ENCODE measurements at places on chromosomes 12 and 14. TPM values are rescaled to one million over a fixed set of nuclear protein-coding genes. Genes with fewer than 3 reads are reported as not detected.

- H3K4me3 ChIP-seq: no peak overlapping the region
- no peaks in the 10 kb centered on the region for H3K4me1 ChIP-seq
- no peaks in the 10 kb centered on the region for H3K27me3 ChIP-seq
- H3K27ac ChIP-seq: no peak overlapping the region
- H3K36me3 ChIP-seq: no peaks in the 10 kb centered on the region
- DNase-seq: no peak
Measured at GRCh38 chr12:99332936-99333591, 314.5 kb upstream of the GARIN6 start.

DNA sequence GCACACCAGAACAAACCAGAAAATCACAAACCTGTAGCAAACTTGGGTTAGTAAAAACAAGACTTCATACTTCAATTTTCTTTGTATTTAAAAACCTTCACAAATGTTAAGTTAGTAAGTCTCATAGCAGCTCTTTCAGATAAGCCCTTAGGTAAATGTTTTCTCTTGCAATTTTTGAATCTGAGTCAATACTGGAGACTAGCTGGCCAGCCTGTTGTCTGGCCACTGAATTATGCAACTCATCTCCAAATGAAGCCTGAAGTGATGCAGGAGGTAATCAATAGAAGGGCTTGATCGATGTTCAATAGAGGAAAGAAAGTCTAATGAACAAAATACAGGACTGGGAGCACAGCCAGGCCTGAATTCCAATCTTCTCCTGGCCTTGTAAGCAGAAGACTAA is 465.2 kb downstream of the LRIG3 start:
- no peaks in the 10 kb centered on the region for H3K4me1 ChIP-seq
- H3K27me3 ChIP-seq: no peaks in the 10 kb centered on the region
- H3K27ac ChIP-seq: no peak overlapping the region
- H3K4me3 ChIP-seq: no peak overlapping the region

DNA sequence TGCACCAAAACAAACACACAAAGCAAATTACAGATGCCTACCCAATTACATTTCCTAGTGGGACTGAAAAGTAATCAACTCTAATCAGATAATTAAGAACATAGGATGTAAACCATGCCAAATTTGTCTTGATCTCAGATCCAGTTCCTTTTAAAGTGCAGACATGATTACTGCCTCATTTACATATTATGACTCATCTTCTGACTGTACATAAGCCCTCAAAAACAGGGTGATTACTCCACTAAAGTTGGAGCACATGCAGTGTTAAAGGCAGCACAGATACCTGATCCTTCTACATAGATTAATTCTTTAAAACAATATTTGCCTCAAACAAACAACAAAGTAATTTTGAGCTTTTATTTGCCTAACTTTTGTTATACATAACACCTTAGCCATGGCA is 337.2 kb downstream of the RPS29 start:
- H3K4me1 ChIP-seq: no peaks in the 10 kb centered on the region
- no peaks in the 10 kb centered on the region for H3K27me3 ChIP-seq
- no peak for DNase-seq

- no peaks in the 10 kb centered on the region for H3K27me3 ChIP-seq
- H3K4me1 ChIP-seq: no peaks in the 10 kb centered on the region
- H3K27ac ChIP-seq: no peak overlapping the region
- no peak for DNase-seq
- H3K36me3 ChIP-seq: peaks cover 30% of the 10 kb centered on the region
Measured at GRCh38 chr14:30588873-30589272, 29.9 kb downstream of the G2E3 start.

DNA sequence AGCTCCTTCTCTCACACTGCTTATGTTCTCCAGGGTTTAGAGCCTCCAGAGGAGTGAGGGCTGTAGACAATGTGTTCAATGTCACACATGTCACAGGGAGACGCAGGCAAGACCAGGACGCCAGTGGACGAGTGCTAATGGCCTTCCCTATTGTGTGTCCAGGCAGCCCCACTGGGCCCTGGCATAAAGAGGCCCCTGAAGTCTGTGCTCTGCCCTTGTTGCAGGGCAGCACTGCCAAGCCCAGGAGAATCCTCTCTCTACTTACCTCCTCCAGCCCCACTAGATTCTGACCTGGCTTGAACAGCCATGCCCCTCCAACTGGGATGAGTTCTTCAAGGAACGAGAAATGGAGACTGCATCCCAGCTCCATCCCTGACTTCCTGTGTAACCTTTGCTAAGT is 24.8 kb upstream of the TMEM106C start:
- H3K27me3 ChIP-seq: peaks cover 13% of the 10 kb centered on the region
- H3K4me1 ChIP-seq: peaks cover 32% of the 10 kb centered on the region
- no peak for DNase-seq
- no peak overlapping the region for H3K27ac ChIP-seq
- H3K4me3 ChIP-seq: no peak overlapping the region

GRCh38 chr12:105935106-105935505 is 203.6 kb downstream of the NUAK1 start:
- H3K27me3 ChIP-seq: no peaks in the 10 kb centered on the region
- DNase-seq: no peak

DNA sequence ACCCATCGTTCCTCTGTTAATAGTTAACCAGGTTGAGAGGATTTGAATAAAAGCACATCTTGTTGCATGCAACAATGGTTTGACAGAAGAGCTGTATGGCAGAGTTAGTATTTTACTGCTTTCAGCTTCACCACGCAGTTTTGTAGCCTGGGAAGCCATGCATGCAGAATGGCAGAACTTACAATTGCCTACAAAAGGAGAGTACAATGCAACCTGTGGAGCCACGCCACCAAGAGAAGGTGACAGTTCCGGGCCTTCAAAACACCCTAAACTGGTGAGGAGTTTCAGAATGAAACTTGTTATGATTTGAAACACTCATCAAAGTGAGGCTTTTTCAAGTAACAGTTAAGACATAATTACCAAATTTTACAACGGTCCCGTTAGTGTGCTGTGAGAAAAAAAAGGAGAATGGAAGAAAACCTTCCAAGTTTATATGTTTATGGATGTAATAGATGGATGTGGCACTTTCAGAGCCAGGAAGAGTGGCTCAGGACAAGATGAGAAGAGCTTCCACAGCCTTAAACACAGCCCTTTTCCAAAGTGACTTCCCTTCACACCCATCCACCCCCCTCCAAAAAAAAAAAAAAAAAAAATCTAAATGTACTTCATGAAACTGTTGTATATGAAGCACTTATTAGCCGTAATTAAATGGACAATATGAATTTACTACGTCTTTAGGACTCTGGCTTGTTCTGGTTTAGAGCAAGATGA is 158.7 kb downstream of the EGLN3 start:
- no peak overlapping the region for H3K27ac ChIP-seq
- H3K4me1 ChIP-seq: peaks cover 27% of the 10 kb centered on the region
- DNase-seq: no peak
- no peaks in the 10 kb centered on the region for H3K27me3 ChIP-seq
- no peaks in the 10 kb centered on the region for H3K36me3 ChIP-seq

- no peak for DNase-seq
- H3K27me3 ChIP-seq: no peaks in the 10 kb centered on the region
- H3K36me3 ChIP-seq: no peaks in the 10 kb centered on the region
- H3K4me1 ChIP-seq: no peaks in the 10 kb centered on the region
- H3K27ac ChIP-seq: no peak overlapping the region
Measured at GRCh38 chr14:37778135-37778943, 182.9 kb downstream of the TTC6 start.

GRCh38 chr12:32821293-32821692 is 65.6 kb upstream of the YARS2 start:
- no peaks in the 10 kb centered on the region for H3K27me3 ChIP-seq
- H3K36me3 ChIP-seq: no peaks in the 10 kb centered on the region
- no peak for DNase-seq
- peak overlapping the region; percentile 25 for H3K4me3 ChIP-seq
- peak overlapping the region; percentile 72 for H3K27ac ChIP-seq
- H3K4me1 ChIP-seq: peaks cover 87% of the 10 kb centered on the region

The NTN4 gene
- total RNA-seq: 68.8 TPM
